Aorta (tissue), 5 donors: ENCODE measurements at places on chromosomes 6 and 20. TPM values are rescaled to one million over a fixed set of nuclear protein-coding genes. Genes with fewer than 3 reads are reported as not detected.

The GDAP1L1 gene
- not detected for total RNA-seq

The TUBE1 gene
- total RNA-seq = 26.9 TPM

The SMIM26 gene
- total RNA-seq = 46.0 TPM

The CLPSL1 gene
- not detected for total RNA-seq

The ETV7 gene
- total RNA-seq = 2.8 TPM

The ZFAND3 gene
- total RNA-seq = 86.0 TPM

The MYT1 gene
- total RNA-seq = not detected

The WFDC10B gene
- not detected for total RNA-seq

The C6orf141 gene
- total RNA-seq = 1.6 TPM

The BPI gene
- 0.19 TPM for total RNA-seq

The F13A1 gene
- 160 TPM for total RNA-seq

GRCh38 chr6:41470331-41471063 lies 75.7 kb upstream of the FOXP4 start:
- peak; percentile 88 for DNase-seq

DNA sequence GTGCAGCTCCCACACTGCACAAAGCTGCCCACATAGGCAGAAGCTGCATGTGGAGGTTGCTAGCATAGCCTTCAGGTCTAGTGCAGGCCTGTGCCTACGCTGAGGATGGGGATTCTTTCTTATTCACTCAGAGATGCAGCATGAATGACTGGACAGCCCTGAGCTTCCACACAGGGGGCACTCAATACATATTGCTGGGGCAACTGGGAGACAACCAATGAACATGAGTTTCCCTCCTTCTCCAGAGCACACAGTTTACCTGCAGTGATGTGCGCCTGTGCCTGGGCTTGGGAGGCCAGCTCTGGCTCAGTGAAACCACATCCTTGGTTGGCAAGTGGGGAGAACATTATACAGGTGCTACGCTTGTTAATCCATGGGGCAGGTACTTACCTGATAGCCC lies 389.9 kb downstream of the RNGTT start:
- no peak for DNase-seq

GRCh38 chr20:45779011-45779915 lies 12.4 kb downstream of the WFDC3 start:
- DNase-seq = peak; percentile 94

GRCh38 chr6:139230391-139230840 lies 61.4 kb downstream of the TXLNB start:
- no peak for DNase-seq

- DNase-seq = peak; percentile 80
Observed at GRCh38 chr6:89483111-89483720, 50.3 kb downstream of the ANKRD6 start.

DNA sequence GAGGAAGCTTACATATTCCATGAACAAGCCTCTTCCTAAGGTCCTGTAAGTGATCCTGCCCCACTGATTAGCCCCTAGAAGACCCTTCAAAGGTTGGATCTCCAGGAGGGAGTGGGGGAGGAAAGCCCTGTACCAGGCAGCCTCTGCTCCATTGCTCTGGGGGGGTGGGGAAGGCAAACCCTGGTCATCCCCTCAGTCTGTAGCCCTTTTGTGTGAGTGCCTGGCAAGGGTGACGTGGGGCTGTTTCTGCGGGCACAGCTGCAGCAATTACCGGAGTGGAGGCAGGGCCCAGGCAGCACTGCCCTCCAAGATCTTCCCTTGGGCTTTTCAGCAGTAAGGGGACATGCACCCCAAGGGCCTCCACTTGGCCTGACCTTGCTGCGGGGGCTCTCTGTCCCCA lies at the start of gene MOG:
Gene MOG, plus strand, starts transcription at position 295 of the 400 bp plus-strand sequence. CDS start 118 bp downstream, outside the sequence.
- DNase-seq = no peak

GRCh38 chr6:64890609-64891008 lies 816.4 kb downstream of the EYS start:
- DNase-seq = no peak

DNA sequence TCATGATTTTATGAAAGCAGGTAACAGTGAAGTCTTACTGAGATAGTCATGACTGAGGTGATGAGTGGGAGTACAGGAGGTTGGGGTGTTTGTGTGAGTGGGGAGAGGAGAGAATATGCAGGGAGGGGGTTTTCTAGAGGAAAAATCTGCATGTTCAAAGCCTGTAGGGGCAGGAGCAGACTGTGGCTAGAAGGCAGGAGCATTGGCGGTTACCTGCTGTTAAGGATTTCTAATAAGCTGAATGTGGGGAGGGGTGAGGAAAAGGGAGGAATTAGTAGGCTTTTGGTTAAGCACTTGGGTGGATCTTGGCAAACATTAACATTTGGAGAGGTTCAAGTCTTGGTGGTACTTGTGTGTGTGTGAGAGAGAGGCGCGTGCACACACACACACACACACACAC lies 70.8 kb downstream of the EYA4 start:
- no peak for DNase-seq

DNA sequence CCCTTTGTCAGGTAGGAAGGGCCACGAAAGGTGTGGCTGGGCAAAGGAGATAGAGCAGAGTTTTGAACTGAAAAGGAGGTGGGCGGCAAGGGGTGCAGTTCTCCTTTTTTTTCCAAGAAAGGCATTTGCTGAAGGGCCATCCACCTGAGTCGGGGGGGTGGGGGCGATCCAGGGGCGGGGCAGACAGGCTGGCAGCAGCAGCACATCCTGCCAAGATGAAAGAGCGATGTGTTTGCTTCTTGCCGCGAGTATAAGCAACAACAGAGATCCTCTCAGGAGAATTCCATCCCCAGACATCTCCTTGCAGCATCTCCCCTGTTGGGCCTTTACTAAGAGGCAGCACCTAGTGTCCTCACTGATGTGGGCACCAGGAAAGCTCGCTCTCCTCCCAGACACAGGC lies 516.5 kb downstream of the CD83 start:
- no peak for DNase-seq

DNA sequence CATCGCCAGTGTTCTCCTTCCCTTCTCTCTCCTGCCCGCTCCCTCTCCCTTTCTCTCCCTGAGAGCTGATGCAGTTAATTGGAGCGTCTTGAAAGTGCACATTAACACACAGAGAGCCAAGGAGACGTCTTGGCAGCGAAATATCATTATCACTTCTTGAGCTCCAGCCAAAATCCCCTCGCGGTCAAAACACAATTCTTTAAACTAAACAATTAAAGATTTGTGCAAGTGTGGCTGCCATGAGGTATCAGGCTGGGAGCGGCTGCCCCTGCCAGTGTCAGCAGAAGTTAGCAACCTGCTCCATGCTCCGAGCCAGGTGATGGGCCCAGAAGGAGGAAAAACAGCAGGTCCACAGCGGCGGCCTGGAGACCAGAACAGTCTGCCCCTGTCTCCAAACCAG lies 100.9 kb upstream of the FOXP4 start:
- DNase-seq = no peak

DNA sequence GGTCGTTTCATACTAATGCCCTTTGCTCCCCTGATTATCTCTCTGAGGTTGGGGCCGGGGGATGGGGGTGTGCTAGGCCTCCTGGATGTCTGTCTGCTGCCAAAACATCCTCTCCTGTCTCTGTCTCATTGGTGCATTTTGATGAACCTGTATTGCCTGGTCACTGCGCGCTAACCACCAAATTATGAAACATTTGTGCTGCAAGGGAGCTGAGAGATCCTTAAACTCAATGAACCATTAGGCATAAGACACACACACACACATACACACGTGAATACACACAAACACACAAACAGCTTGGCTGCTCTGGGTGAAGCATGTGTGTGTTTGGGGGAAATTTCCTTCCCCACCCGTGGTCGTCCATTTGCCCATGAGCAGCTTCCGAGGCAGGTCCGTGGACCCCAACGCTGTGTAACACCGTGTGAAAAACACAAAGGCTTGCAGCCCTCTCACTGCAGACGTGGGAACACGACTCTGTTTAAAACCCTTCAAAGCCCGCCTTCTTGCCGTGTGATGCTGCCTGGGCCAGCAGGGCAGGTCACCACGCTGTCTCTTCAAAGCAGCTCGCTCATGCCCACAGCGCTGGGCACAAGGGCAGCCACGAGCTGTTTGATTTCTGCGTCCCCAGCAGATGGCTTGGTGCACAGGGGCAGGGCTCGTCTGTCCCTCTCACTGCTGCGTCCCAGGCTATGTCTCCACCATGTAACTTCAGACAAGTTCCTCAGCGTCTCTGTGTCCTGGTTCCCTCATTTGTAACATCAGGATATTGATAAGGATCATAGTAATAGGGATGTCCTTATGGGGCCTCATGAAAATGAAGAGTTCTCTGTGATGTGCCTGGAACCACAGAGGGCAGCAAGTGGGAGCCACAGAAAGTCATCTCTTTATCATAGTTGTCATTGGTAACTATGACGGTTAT lies 96.8 kb downstream of the CDH26 start:
- DNase-seq = peak; percentile 71

- DNase-seq = no peak
Observed at GRCh38 chr6:107956586-107957307, 1.3 kb downstream of the SEC63 start.

DNA sequence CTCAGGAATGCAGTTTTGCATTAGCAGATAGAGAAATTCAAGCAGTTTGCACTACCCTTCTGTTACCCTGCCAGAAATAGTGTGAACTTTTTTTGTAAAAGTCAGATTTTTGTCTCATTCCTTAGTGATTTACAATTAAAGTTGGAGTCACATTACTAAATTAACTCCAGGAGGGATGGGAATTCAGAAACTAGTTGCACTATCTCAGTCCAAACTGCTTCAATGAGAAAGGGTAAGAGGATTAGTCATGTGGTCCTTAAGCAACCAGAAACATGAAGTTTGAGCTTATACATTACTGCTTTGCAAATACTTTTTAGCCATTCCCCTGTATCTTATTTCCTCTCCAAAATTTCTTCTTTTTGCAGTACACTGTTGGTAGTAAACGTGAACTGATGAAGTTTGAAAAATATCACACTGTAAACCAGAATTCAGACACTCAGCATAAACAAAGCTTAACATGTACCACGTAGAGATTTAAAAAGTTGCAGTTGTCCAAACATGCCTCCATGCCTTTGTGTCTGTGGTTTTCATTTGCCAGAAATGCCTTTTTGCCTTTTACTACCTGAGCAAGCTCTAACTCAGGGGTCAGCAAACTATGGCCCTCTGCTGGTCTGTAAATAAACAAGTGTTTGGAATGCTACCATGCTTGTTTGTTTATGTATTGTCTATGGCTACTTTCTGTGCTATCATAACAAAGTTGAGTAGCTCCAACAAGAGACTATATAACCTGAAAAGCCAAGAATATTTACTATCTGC lies 49.7 kb downstream of the TP53INP2 start:
- no peak for DNase-seq

DNA sequence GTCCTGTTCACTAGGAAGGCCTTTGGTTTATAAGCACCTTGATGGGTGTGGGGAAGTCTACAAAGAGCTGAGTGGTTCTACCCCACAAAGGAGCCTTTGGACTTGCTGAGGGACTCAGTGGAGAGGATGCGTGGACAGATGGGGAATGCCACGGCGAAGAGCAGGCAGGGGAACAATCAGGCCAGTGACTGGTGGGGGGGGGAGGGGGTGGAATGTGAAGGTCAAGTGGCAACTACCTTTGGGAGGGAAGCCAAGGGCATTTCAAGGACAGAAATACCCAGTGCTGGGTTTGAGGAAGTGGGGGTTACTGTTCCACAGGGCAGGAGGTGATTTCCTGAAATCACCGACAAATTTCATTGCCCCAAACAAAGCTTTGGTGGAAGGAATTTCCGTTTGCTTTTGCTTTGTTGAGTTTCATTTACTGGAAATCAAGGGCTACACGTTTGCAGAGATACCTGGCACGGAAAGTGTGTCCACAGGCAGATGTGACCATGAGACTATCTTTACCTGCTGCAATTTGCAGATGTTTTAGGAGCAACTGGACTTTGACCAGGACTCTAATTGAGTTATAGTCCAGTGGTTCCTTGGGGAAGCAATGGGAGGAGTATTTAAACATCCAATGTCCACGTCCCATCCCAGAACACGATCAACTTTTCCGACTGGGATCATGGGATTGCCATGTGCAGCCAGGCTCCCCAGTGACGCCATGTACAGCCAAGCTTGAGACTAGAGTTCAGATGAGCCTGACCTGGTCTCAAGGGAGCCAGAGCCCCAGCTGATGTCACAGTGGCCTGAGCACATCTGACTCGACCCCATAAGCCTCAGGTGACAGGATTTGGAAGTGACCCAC lies 8.0 kb downstream of the CST3 start:
- no peak for DNase-seq

GRCh38 chr6:21739838-21740237 lies 146.3 kb downstream of the SOX4 start:
- DNase-seq = no peak

DNA sequence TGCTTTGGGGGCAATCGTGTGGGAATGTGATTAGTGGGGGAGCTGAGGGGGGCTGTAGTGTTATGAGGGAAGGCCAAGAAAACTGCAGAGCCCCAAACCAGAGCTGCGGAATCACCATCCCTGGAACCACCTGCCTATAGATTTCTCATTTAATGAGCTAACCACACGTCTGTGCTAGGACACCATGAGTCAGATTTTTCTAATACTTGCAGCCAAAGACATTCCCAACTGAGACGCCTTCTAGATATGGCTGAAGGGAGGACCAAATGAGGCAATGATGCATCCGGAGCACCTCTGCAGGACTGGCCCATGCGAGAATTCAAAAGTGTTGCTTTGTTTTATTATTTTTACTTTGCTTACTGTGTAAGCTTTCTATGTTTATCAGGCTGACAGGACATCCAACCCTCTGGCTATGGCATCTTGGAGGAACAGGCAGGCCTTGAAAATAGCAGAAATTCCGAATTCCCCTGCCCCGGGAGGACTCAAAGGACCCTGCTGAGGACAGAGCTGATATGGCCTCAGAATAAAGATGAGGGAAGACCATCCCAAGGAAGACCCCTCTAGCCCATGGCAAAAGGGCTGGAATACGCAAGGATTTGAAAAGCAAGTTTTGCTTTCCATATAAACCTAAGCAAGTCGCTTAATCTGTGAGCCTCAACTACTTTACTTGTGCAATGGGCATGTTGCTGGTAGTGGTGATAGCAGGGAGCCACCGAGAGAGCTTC lies 3.1 kb upstream of the PTGIS start:
- no peak for DNase-seq

- DNase-seq = no peak
Observed at GRCh38 chr6:153031335-153031955, 28.9 kb upstream of the MTRF1L start.

GRCh38 chr6:149900620-149901443 lies 2.9 kb upstream of the RAET1E start:
- DNase-seq = peak; percentile 53

- DNase-seq = peak; percentile 39
Observed at GRCh38 chr6:30487926-30488325, 1.4 kb upstream of the HLA-E start.

DNA sequence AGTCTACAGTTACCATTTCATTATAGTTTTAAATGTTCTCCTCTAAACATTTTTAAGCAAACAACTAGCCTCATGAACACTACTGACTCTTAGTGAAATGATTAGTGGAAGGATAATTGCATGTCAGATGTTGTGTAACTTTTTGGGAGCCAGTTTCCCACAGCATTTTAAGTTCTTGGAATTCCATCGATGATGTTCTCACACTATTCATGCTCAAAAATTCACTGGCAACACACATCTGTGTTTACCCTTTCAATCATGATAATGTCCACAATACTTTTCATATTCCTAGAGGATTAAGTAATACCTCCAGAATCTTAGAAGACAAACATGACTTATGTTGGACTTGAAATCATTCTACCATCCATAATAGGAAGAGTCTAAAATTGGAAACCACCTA lies 678.1 kb upstream of the ID4 start:
- no peak for DNase-seq

GRCh38 chr20:49610691-49611538 lies 43.0 kb upstream of the PTGIS start:
- DNase-seq = peak; percentile 92
